Stimulated activated naive B cell treated with anti-CD40 and anti-IgM and Interleukin-4, amounts not matched to agents 10 μg/mL and 1 μg/mL and 100 μg/mL, for 72 hours (primary cell): ENCODE measurements at places on chromosomes 7 and 10.
A peak's percentile ranks its signal among the peaks of the same experiment; 100 is the strongest.

GRCh38 chr7:116180302-116180701, 30.0 kb upstream of the TES start:
- no peak overlapping the region for H3K4me3 ChIP-seq
- H3K36me3 ChIP-seq = no peaks in the 10 kb centered on the region
- no peaks in the 10 kb centered on the region for H3K27me3 ChIP-seq
- H3K4me1 ChIP-seq = no peaks in the 10 kb centered on the region
- DNase-seq = no peak

DNA sequence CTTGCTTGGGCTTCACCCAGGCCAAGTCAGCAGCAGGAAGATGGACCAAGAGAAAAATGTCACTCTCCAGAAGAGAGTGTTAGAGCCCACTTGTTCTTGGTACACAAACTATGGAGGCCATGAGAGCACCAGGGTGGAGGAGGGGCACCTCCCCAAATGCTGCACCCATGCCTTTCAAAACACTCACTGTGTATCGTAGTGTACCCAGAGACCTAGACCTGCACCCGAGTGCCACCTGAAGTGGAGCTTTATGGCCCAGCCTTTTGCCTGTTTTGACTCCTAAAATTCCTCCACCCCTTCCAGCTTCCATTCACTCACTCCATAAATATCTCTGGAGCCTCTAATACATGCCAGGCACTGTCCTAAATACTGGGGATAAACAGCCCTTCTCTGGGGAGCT, 5.0 kb downstream of the SFTPD start:
- H3K4me1 ChIP-seq = peaks cover 27% of the 10 kb centered on the region
- H3K4me3 ChIP-seq = no peak overlapping the region
- no peak for DNase-seq
- no peak overlapping the region for H3K27ac ChIP-seq
- H3K27me3 ChIP-seq = no peaks in the 10 kb centered on the region

GRCh38 chr7:84177758-84178412, 16.7 kb downstream of the SEMA3A start:
- H3K27ac ChIP-seq = no peak overlapping the region
- no peaks in the 10 kb centered on the region for H3K4me1 ChIP-seq
- no peaks in the 10 kb centered on the region for H3K36me3 ChIP-seq
- no peak overlapping the region for H3K4me3 ChIP-seq

- H3K36me3 ChIP-seq = peaks cover 11% of the 10 kb centered on the region
- no peak overlapping the region for H3K27ac ChIP-seq
- H3K4me1 ChIP-seq = peaks cover 26% of the 10 kb centered on the region
- DNase-seq = no peak
- no peak overlapping the region for H3K4me3 ChIP-seq
- H3K27me3 ChIP-seq = no peaks in the 10 kb centered on the region
These were observed 36.2 kb downstream of the WASL start for GRCh38 chr7:123712619-123713018.

DNA sequence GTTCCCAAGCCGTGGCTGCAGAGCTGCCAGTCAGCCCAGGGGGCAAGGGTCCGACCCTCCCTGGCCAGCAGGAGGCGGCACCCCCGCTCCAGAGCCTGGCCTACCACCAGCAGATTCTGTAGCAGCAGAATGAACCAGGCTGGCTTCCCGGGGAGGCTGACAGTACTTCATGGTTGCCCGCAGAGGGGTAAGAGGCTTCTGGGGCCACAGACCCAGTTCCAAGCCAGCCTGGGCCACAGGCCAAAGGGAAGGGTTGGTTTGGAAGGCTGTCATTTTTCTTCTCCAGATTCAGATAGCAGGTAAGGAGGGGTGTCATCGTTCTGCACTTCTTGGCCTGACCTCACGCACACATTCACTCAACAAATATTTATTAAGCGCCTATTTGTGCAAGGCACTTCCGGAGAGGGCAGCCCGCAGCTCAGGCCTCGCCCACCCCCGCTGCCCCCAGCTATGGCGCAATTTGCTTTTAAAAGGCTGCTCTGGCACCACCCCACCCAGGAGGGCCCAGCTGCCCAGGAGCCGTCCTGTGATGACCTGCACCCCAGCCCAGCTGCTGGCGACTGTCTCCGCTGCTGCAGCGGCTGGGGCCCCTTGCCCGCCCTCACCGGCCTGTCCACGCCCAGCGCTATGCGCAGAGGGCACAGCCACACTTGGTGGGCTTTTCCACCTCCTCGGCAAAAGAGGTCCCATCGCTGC, 168.5 kb downstream of the LCOR start:
- H3K27ac ChIP-seq = no peak overlapping the region
- no peak for DNase-seq
- no peaks in the 10 kb centered on the region for H3K4me1 ChIP-seq
- H3K27me3 ChIP-seq = no peaks in the 10 kb centered on the region

- no peaks in the 10 kb centered on the region for H3K36me3 ChIP-seq
- H3K4me1 ChIP-seq = no peaks in the 10 kb centered on the region
These were observed at the start of gene ASZ1 for GRCh38 chr7:117427258-117427701. TSS of gene ASZ1 (minus strand) at chr7:117427493. CDS start at chr7:117427460, 33 bp downstream.

DNA sequence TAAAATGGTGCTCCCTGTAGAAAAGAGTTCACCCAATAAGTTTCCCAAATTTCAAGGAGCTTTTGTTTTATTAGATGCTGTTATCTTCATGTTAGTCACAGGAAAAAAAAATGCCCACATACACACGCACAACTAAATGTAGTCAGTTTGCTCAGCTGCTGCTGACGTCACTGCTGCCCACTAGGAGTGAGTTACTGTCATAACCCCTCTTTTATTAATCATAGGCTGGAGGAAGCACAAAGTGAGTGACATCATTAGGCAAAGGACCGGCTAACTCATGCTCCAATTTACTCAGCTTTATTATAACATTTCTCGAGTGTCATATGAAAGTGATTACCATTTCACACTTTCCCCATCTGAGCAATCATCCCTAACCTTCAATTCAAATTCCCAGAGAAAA, 6.7 kb upstream of the INHBA start:
- H3K4me1 ChIP-seq = peaks cover 24% of the 10 kb centered on the region
- no peaks in the 10 kb centered on the region for H3K27me3 ChIP-seq
- no peak overlapping the region for H3K27ac ChIP-seq
- H3K4me3 ChIP-seq = no peak overlapping the region

DNA sequence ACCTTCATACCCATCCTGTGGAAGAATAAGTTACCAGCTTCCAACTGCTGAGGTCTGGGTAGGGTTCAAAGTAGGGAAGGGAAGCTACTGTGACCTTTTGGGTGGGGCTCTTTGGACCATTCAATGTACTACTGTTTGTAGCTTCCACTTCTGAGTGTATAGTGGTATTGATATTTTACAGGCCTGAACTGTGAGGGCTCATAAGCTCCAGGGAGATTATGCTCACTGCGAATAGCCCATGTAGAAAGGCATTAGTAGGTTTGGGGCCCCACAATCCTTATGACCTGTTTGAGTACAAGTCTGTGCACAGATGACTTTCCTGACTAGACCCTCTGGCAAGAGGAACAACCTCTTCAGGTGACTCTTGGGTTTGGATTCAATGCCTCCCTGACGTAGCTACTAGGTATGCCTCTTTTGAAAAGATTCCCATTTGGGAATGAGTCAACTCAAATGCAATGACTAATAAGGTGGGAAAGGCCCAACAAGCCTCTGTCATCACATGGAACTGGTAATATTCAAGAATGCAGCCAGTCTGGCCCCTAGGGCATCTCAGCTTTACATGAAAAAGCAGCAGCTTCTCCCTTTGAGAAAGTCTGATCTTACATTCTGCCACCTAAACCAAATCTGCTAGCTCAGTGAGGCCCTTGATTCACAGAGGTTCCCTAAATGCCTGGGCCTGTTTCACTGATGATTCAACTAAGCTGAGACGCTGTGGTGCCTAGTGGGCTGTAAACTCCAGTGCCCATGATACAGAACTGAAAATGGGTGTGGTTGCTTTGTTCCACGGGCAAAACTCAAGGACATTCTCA, 79.8 kb downstream of the ABI1 start:
- H3K4me3 ChIP-seq = peak overlapping the region; percentile 55
- H3K27ac ChIP-seq = peak overlapping the region; percentile 93
- peak; percentile 67 for DNase-seq
- H3K4me1 ChIP-seq = peaks cover 64% of the 10 kb centered on the region
- H3K27me3 ChIP-seq = no peaks in the 10 kb centered on the region
